ENCODE measurements at places on chromosomes 4 and X.

DNA sequence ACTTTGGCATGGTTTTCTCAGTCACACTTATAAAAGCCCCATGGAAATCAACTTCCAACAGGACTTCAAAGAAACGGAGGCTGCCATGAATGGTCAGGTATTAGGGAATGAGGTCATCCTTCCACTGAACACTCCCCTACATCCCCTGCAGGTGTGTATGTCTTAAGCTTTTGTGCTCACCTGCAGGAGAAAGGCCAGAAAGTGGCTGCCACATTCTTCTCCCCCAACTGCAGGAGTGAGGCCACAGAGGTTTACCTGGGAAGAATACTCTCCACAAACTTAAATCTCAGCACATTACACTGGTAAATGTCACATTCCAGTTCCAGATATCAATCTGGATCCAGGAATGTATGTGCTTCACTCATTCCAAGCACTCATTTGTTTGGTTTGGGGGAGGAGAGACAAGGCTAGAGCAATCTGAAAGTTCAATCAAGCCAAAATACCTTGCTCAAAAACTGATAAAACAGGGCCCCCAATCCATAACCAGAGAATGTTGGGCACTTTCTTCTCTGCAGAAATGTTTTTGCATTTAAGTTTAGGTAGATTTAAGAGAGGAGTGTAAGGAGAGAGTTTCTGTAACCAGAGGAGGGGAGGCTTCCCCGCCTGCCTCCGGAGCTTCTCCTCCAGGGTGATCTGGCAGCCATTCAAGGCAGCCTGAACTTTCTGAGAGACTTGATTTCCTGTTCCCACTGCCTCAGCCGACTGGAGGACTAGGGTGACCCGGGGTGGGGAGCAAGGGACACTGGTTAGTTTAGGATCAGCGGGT lies 15.4 kb downstream of the FAM9C start:
- no peak for DNase-seq

DNA sequence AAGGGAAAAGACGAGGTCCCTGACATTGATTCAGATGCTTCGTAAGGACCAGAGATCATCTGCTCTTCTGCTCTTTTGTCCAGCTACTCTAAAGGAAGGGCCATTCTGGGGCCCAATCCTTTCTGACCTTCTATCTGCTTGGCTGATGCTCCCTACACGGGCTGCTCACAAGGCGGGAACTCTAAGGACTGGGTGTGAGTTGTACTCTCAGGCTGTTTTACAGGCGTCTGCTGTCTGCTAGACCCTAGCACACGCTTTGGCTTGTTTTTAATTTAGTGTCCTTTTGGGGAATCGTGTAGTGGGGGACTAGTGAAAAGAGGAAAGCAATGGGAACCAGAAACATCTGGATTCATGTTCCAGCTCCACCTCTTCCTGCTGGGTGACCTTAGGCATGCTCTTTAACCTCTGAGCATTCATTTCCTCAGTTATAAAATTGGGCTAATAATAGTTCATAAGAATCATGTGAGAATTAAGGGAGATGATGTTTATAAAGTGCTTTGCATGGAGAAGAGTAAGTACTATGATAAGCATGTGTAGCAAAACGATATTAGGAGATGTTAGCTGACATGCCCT lies 53.1 kb downstream of the CASP3 start:
- no peak for DNase-seq

- DNase-seq = no peak
Observed at GRCh38 chrX:67700602-67701001, 156.8 kb downstream of the AR start.

GRCh38 chr4:151358266-151358665 lies 32.9 kb upstream of the SH3D19 start:
- no peak for DNase-seq

- DNase-seq = no peak
Observed at GRCh38 chr4:169282429-169283113, 11.8 kb upstream of the SH3RF1 start.

DNA sequence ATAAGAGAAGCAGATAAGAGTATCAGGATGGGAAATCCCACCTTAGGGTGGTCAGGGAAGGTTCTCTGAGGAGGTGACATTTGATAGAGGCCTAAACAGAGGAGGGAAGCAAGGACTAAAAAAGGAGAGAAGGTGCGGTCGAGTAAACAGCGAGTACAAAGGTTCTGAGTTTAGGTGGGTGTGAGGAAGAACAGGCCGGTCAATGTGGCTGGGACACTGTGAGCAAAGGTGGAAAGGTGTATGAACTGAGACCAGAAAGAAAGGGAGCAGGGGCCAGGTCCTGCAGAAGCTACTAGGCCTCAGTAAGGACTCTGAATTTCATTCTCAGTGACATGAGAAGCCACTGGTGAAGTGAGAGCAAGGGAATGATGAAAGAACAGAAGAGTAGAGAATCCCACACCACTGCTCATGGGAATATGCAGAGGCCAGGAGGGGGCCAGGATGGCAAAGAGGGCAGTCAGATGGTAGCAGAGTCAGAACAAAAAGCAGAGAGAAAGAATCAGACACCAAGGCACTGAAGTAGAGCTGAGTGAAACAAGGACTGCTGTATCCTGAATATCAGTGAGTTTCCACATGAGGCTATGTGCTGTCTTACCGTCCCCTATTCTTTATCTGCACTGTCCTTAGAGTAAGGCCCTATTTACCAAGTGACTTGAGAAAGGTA lies 18.0 kb downstream of the PRSS48 start:
- no peak for DNase-seq

All from activated CD4-positive, alpha-beta T cell treated with anti-CD3 and anti-CD28 coated beads, Interleukin-2, Interleukin-4, amounts not matched to agents 100 ng/mL and 50 ng/mL, durations not matched to agents 16 hours and 8 hours (primary cell).